ENCODE measurements at places on chromosomes 12 and 14.

GRCh38 chr12:116771651-116772050, 33.5 kb downstream of the RNFT2 start:
- no peak for DNase-seq

GRCh38 chr12:31485571-31485970, 105.4 kb downstream of the DENND5B start:
- no peak for DNase-seq

- DNase-seq = peak; percentile 94
Measured at GRCh38 chr12:6215932-6216494, 15.8 kb downstream of the CD9 start.

- no peak for DNase-seq
Measured at GRCh38 chr12:27434673-27435565, 11.6 kb upstream of the SMCO2 start.

DNA sequence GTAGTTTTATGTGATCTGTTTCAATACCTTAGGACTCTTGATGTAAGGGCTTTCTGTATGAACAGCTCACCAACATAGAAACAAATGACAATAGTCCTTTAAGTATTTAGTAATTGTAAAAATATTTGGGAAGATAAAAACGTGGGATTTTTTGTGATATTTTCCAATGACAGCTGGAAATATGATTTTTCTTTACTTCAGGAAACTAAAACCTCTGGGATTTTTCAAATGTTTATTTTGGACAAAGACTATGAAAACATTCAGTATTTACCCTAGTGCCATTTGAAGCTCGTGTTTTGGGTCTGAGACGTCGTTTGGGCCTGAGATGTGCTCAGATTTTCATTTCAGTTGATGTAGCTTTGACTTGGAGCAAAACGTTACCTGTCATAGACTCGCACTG, 240.0 kb downstream of the BMP4 start:
- no peak for DNase-seq

GRCh38 chr12:10119066-10119465, 10.9 kb downstream of the CLEC7A start:
- DNase-seq = no peak

GRCh38 chr14:45426685-45427282, 173.8 kb upstream of the MIS18BP1 start:
- peak; percentile 9 for DNase-seq

- peak; percentile 4 for DNase-seq
Measured at GRCh38 chr12:998020-998874, 7.2 kb downstream of the ERC1 start.

GRCh38 chr14:70808416-70809224, 693 bp downstream of the MAP3K9 start:
- peak; percentile 52 for DNase-seq

DNA sequence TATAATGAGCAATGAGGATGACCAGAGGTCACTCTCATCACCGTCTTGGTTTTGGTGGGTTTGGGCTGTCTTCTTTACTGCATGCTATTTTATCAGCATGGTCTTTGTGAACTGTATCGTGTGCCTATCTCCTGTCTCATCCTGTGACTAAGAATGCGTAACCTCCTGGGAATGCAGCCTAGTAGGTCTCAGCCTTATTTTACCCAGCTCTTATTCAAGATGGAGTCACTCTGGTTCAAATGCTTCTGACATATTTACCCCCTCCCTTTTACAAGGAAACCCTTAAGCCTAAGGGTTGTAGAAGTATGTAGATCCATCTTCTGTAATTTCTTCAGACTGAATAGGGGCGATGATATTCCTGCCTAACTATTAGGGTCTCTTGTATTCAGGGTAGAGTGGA, 8.4 kb downstream of the IFI27L1 start:
- no peak for DNase-seq

- no peak for DNase-seq
Measured at GRCh38 chr12:67964456-67964855, 24.8 kb upstream of the IFNG-AS1 start.

DNA sequence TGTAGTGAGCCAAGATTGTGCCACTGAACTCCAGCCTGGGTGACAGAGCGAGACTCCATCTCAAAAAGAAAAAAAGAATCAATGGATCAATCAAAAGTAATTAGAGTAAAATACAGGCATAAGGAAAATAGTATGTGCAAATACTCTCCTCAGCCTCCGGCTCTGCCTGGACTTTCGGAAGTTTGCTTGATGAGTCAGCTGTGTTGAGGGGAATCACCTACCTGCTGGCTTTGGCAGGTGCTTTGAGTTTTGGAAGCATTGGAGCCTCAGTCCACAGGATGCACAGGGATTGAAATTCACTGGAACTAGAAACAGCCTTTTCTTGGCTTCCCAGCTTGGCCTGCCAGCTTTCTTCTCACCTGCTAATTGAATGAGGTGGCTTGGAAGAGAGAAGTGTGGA, 268.2 kb downstream of the PCNX1 start:
- no peak for DNase-seq

DNA sequence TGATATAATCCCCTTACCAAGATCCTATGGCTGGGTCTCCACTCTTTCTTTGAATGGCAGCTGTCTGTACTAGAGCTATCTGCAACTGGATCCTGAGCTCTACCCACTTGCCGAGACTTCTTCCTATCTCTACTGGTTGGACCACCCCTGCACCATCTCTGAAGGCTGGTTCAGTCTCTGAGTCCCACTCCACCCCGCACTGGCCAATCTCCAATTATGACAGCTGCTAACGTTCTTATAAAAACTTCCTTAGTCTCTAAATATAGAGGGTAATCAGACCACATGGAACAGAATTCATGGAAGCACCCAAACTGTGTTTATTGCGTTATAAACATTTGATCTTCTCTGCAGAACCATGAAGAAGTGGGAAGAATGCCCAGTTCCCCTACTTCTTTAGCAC, 186.6 kb upstream of the EEA1 start:
- no peak for DNase-seq
